ENCODE measurements at places on chromosomes 5 and 9.

DNA sequence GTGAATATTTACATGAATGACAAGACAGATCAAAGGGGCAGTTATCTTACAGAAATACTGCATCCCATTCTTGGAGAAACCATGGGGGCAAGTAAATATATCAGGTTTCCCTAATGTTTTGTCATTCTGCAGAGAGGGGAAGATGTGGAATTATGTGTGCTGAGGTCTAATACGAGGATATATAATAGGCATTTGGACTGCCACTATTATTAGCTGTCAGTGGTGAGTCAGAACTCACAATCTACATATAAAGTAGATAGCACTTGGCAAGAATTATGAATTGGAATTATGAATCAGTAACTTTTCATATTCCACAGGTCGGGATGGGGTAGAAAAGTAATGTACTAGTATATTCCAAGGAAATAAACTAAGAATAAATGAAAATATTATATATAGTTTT is 121.7 kb downstream of the GIN1 start:
- DNase-seq: no peak

- no peak for DNase-seq
Measured at GRCh38 chr5:91079037-91079436, 304.1 kb downstream of the ARRDC3 start.

DNA sequence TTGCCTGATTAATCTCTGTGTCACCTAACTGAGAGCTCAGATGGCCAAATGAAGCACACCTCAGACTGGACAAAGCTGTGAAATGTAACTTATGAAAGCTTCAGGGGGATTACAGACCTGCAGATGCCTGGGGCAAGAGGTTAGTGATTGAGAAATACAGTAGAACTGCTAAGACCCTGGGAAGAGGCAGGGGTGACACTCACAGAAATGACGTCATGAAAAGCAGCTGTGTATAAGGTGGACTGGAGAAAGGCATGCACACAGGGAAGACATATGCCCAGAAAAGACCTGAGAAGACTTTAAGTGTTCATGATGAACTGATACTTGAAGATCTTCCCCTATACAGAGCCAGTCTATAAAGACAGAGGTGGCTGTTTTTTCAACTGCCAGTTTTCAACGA is 49.3 kb upstream of the SPTLC1 start:
- DNase-seq: no peak

DNA sequence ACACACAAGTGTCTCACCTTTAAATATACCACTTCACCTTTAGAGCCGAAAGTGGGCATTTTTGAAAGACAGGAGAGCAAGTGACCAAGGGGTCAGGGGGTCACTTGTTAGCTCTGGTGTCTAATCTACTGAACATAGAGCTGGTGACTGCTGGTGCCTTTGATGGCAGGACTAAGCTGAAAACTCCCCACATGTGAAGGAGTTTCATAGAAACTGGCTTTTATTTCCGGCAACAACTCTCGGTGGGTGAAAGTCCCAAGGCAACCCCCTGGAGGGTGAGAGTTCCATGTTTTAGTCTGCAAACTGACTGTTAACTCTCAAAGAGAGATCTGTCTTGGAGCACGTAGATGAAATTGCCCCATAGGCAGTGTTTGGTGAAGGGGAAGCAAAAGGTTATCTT is 466.9 kb downstream of the DMRTA1 start:
- DNase-seq: no peak

DNA sequence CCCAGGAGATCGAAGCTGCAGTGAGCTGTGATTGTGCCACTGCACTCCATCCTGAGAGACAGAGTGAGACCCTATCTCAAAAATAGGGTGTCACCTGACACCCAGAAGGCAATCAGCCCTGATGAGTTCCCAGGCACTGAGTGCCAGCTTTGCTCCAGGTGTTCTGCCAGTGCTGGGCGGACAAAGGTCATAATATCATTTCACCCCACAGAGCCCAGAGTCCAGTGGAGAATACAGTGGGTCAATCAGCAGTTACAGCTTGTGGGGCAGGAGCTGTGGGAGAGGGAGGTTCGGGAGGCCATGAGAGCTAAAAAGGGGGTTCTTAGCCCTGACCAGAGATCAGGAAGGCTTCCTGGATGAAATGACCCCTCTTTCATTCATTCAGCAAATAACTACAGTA is 24.4 kb upstream of the SH3RF2 start:
- DNase-seq: no peak

DNA sequence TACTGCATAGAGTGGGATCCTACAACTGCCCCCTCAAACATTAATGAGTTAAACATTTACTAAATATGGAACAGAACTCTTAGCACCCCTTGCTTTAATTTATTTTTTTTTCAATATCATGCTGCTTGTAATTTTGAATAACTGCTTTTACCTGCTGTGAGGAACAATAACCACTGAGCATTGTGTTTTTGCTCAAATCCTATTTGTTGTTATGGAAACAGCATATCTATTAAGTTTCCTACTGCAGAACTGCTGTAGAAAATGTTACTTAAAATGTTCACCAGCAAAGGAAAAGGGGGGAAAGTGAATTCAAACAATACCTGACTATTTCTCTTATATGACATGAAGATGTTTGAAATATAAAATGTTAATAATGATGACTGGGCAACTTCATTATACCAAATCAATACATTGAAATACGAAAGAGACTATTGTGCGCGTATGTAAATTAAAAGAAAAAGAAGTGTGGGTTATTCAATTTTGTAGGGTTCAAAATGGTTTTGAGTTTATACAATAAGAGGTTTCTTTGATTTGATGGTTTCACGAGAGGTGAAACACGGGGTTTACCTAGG is 1043.8 kb upstream of the NUDT12 start:
- DNase-seq: no peak

DNA sequence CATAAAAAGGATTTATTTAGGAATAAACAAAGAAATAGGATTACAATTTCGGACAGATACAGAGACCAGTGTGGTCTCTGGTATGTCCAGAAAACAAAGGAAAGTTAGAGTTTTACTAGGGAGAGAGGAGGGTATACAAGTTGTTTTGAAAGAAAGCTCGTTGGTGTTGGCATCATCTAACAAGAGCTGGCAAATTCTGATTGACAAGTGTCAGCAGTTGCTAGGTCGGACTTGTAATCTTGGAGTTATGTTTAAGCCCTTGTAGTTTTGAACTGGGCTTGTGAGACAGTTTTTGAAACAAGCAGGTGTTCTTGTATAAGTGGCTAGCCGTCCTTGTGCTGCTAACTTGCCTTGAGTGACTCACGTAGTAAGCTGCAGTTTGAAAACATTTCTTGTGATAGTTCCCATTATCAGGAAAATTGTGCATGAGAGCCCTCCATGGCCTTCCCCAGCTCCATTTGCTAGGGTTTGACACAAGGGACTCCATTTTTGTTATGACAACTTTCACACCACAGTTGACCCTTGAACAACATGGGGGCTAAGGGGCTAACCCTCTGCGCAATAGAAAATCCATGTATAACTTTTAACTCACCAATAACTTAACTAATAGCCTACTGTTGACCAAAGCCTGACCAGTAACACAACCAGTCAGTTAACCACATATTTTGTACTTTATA is 48.1 kb downstream of the ZNF622 start:
- no peak for DNase-seq

DNA sequence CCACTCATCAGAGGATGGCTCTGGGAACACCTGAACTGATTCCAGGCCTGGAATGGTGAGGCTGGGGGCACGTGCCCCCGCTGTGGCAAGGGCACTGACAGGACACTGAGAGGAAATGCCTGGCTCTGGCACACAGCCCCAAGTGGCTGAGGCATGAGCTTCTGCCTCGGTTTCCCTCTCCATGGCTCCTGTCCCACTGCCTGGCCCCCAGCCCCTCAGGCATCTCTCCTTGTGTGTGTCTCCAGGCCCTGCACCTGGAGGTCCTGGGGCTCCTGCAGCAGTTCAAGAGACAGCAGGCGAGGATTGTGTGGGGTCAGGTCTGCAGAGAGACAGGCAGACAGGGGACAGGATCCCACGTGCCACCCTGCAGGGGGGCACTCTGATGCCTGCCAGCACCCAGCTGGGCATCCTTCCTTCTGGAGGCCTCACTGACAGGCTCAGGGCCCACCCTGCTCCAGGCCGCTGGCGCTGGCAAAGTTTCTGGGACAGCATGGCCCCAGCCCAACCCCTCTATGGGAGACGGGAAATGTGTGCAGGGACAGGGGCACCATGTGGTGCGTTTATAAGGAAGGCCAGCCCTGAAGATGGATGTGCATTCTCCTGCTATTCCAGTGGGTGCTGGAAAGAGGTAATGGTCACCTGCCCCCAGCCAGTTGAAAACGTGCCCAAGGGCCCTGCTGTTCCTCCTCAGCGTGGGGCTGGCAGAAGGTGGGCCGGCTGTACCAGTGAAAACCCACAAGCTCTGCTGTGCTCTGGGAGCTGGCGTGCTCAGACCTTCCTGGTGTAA is 66.0 kb downstream of the RASGEF1C start:
- DNase-seq: no peak

- peak; percentile 68 for DNase-seq
Measured at GRCh38 chr5:81425569-81425968, 31.6 kb upstream of the ACOT12 start.

- DNase-seq: no peak
Measured at GRCh38 chr5:173448856-173449255, 120.6 kb upstream of the STC2 start.

DNA sequence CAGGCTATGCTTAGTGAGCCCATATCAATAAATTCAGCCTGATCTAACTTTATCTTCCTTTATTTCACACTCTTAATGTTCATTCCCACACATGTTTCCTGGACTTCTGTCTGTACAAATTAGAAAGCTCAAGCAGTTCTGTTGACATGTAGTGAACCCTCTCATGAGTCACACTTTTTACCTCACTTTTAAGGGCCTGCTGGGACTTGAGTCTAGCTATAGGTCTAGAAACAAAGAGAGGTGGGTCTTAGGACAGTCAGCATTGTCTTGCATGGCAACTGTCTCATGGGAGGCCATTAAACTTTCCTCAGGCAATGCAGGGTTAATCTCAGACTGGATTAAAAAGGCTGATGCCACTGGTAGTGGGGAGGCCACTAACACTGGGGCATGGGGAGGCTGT is 8.6 kb upstream of the CCNH start:
- DNase-seq: no peak

- peak; percentile 69 for DNase-seq
Measured at GRCh38 chr9:110337727-110338126, at the start of gene TXNDC8. Gene TXNDC8, minus strand, starts transcription at chr9:110337863.

DNA sequence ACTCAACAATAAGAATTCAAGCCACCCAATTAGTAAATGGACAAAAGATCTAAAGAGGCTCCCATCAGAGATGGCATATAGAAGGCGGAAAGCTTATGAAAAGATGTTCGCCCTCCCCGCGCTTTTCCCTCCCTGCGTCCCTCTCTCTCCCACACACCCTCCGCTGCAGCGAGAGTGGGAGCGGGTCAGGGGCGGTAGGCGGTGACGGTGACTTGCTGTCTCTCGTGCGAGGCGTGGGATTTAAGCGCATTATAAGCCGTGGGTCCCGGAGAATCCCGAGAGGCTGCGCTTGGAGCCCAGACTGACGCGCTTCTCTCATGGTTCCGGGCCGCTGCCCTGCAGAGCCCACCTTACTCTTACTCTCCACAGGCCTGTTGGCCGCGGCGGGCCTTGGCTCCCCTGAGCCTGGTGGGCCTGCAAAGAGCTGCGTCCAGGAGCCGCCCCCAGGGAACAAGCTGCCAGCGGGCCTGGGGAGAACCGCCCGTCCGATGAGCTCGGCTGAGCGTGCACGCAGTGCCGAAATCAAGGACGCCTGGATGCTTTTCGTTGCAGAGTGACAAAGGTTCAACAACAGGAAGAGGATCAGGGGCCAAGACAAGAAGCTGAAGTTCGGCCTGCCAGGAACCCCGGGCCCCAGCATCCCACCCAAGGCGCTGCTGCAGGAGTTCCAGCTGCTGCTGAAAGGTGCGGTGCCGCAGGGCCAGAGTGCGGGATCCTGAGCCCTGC is 42.6 kb upstream of the BICD2 start:
- no peak for DNase-seq

- DNase-seq: peak; percentile 90
Measured at GRCh38 chr5:122153230-122153629, 23.9 kb downstream of the ZNF474 start.

- DNase-seq: no peak
Measured at GRCh38 chr5:121164632-121165031, 687.0 kb upstream of the FTMT start.

DNA sequence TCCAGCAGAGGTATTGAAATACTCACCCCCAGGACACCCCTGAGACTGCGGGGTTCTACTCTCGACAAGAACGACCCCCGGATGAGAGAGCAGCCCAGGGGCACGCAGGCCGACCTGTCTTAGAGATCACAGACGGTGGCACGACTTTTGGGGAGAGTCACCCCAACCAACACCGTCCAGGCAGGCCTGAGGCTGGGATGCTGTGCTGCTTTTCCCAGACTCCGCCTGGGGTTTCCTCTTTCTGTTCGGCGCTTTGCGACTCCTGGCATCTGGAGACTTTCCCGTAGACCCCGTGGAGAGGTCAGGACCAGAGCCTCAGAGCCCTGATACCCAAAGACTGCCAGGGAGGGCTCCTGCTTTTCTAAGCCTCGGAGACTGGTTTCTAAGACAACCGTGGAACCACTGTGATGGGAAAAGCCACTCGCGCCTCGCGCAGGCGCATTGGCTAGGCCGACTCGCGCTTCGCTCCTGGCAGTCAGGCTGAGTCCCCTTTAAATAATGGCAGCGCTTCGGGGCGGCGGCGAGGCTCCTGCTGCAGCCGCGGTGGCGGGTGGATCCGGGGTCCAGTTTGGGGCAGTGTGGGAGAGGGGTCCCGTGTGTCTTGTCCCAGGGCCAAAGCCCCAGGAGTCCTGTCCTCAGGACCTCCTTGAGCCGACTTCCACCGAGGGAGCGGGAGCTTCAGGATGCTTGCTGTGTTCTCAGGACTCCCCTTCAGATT is 484.0 kb downstream of the SPATA31A7 start:
- no peak for DNase-seq

GRCh38 chr5:177368869-177369644 is 11.3 kb downstream of the RGS14 start:
- DNase-seq: peak; percentile 65

- no peak for DNase-seq
Measured at GRCh38 chr5:584216-584615, 27.9 kb upstream of the CEP72 start.

DNA sequence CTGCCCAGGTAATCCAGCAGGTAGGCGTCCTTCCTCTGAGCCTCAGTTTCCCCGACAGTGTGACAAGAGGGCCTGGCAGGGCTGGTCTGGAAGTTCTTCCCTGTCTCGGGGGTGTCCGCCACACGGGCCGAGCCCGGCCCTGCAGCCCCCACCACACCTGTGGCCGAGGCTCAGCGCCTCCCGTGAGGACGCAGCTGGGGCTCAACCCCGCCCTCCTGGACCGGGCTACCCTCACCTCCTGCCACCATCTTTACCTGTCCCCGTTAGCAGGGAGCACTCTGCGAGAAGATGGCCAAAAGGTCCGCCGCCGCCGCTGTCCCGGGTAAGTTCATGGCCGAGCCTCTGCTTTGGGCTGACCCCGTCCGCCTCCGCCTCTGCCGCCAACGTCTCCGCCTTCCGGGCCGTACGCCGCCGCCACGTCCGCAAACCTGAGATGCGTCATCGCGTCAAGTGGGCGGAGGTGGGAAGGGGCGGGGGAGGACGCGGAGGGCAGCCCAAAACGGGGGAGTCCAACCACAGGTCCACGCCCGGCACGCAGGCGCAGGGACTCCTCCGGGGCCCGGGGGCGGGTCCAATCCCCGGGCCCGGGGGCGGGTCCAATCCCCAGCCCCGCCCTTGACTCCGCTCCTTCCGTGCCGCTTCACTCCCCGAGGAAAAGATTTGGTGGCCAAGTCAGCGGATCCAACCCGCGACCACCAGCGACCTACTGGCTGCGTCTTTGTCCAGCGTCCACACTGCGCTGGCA is at the start of gene LYSMD3:
Gene LYSMD3, minus strand, starts transcription at position 391 of the 745 bp plus-strand sequence. CDS start 4,295 bp downstream, outside the sequence.
- DNase-seq: peak; percentile 98
